NT2/D1 (cell line): ENCODE measurements at places on chromosomes 16 and 17.

DNA sequence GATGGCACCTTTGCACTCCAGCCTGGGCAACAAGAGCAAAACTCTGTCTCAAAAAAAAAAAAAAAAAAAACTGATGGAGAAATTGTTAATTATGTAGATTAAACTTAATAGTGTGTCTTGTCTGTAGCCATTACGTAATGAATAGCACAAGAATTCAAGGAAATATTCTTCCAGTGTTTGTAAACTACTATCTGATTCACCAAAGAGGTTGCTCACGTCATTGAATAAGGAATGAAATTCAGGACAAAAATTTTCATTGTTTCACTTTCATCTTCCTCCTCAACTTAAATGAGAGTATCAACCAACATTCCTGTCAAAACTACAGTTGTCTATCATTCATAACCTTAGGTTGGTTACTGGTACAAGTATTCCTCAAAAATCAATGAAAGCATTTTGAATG lies 30.7 kb upstream of the MYO18A start:
- DNase-seq: no peak

DNA sequence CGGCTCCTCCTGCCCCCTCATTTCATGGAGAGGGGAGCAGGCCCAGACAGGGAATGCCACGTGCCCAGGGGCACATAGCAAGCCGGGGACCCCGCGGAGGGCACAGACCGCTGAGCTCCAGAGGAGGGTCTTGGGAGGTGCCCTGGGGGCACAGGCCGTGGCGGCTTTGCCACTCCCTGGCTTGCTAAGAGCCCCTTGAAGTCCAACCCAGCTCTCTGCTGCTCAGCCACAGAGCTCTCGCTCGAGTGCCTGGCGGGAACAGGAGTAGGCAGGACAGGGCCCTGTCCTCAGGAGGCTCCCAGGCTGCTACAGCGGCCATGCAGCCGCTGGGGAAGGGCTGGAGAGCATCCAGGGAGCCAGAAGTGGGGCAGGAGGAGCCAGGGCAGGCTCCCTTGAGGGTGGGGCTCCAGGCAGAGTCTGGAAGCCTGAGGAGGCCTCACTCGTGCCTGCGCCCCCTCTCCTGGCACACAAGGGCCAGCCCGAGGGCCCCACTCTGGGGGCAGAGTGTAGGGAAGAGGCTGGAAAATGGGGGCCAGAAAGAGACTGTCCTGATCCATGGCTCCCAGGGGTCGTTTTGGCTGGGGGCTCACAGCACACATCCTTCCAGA lies 4.4 kb upstream of the RAB26 start:
- DNase-seq: no peak

- DNase-seq: no peak
Observed at GRCh38 chr17:18041776-18042175, 2.6 kb downstream of the GID4 start.

DNA sequence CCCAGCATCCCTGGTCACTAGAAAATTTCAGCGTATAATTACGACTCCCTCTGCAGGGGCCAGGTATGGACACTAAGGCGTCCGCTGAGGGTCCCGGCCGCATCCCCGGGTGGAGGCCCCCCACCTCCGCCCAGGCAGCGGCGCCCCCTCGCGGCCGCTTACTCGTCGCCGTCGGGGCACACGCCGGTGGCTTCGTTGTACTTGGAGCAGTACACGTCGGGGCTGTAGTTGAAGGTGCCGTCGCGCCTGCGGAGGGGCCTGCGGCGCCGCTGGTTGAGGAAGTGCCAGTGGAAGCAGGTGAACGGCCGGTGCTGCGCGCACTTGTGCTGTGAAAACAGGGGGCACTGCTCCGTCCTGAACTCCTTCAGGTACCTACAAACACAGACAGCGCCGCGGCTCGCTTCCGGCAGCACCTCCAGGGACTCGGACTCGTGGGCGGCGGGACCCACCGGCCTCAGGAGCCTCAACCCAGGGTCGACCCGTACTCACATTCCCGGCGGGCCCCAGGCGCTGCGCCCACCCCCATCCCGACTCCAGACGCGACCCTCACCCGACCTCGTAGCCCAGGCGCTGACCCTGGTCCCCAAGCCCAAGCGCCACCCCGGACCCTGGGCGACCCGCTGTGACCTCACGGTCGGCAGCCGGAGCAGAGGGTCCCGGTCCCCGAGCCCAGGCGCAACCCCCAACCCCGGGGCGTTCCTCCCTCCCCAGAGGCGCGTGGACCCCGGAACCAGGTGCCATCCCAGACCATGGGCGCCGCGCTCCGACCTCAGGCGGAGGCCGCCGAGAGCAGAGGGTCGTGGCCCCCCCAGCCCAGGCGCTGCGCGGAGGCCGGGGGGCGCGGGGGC lies 596 bp downstream of the UNKL start:
- no peak for DNase-seq

DNA sequence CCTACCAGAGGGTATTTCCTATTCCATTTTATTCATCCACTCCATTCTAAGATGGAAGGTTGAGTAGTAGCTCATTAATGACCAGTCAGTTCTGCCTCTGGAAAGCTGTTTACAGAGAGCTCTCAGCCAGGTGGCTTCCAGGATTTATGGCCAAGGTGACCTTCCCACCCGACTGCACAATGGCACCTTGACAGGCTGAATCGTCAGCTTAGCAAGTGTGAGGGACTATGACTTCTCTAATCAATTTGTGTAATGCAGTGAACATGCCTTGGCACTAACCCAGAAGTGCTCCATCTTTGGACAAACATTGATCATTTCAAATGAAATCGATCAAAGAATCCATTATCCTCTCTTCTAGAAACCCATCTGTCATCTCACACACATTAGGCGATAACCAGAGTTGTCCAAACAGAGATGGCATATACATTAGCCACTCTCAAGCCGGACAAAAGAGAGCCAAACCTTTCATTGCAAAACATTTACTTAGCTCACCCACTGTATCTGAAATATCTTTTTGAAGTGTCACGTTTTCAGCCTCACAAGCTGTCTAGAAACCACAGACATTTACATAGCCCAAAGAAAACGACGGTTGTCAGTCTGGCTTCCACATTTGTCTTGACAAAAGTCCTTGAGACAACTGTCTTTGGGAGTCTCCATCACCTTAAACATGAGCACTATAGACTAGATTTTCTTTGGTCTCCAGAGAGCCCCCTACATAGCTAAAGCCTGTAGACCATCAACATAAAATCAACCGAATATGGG lies 35.6 kb downstream of the CLEC3A start:
- DNase-seq: no peak

DNA sequence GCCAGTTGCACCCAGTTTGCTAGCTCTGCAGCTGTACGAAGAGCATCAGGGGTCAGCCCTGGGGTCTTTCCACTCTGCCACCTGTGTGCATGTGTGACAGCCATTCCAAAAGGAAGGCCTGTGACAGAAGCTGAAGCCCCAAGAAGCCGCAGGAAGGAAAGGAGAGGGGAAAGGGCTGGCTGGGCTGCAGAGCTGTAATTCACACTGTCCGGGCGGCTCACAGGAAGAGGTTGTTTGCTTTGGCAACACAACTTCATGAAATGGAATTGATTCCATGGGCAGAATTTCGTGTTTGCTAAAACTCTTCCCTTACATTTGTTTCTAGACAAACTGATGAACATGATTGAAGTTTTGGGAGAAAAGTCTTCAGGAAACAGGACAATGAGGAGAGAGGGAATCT lies 14.8 kb downstream of the TMEM204 start:
- DNase-seq: no peak

DNA sequence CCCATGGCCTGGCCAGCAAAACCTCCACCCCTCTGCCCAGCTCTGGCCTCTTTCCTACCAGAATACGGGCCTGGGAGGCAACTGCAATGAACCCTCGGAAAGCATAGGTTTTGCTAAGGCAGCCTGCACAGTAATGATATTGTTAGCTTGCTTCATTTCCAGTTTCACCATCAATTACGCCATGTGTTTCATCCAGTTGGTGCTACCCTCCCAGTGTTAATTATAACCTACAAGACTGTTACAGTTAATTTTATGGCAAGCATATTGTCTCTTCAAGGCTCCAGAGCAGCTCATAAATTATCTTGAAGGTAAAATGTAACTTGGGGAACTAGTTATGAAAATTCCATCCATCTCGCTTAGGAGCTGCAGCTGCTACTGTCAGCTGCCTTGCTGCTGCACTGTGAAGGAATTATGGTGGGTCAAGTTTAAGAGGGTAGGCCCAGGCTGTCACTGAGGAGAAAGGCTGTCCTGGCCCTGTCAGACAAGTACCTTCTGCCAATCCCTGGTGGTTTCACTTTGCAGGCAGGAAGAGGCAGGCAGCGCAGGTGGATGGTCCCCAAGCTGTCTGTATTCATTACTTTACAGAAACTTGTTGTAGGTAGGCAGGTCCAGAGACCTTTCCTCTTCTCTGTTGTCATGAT lies 242.9 kb downstream of the FTO start:
- DNase-seq: no peak

GRCh38 chr16:10682604-10683003 lies 12.1 kb downstream of the TEKT5 start:
- DNase-seq: no peak

GRCh38 chr16:46918905-46919792 lies 35.0 kb downstream of the GPT2 start:
- no peak for DNase-seq

- DNase-seq: no peak
Observed at GRCh38 chr16:82979406-82980111, 352.8 kb downstream of the CDH13 start.

- DNase-seq: no peak
Observed at GRCh38 chr17:7916385-7916682, 245 bp upstream of the RNF227 start.

DNA sequence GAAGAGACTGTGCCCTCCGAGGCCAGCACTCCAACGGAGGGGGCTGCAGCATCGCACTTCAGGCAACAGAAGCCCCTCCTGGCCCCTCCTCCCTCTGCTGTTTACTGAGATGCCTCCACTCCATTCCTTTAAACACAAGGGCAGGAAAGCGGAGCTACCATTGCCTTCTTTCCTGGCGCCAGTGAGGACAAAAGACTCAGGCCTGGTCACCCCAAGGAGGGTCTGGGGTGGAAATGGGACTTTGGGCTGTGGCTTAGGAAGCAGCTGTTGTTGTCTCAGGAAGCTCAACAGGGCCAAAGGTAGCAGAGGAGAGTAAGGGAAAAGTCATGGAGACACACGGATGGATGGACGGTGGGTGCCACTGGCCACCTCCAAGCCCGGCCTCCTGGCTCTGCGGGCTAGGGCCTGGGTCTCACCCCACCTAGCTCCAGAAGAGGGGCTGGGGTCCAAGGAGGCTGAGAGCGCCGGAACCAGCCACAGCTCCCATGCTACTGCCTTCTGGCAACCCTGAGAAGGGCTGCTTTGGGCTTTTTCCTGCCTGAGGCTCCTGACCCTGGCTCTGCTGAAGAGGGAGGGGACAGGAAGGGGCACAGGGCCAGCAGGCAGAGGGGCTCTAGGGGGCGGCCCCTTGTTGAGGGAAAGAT lies 11.1 kb downstream of the CD300LG start:
- no peak for DNase-seq
